ENCODE measurements at places on chromosomes 2 and 18.

DNA sequence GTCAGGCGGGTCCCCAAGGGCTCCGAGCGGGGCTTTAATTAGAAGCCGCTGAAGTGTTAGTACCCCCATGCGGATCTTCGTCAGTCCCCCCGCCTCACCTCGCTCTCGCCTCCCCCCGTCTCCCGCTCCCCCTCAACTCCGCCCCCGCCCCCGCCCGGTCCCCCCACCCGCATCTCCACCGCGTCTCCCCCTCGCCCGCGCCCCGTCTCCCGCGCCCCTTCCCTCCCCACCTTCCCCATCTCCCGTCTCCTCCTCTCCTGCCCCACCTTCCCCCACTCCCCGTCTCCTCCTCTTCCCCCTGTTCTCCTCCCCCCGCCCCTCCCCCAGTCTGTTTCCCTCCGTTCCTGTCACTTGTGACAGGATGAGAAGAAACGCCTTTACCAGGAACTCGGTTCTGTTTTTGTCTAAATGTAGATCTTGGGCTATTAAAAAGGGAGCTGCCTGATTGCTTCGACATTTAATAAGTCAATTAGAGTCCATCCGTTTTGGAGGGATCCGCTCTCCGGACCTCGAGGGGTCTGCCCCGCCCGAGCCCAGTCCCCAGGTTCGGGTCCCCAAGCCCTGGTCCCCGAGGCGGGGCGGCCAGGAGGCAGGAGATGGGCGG lies 969 bp upstream of the ALKAL2 start:
- H3K36me3 ChIP-seq = no peaks in the 10 kb centered on the region
- H3K4me3 ChIP-seq = peak overlapping the region; percentile 54
- H3K27ac ChIP-seq = no peak overlapping the region
- peaks cover 79% of the 10 kb centered on the region for H3K27me3 ChIP-seq

GRCh38 chr2:393711-394696 lies 106.1 kb upstream of the ALKAL2 start:
- no peaks in the 10 kb centered on the region for H3K36me3 ChIP-seq
- H3K4me1 ChIP-seq = peaks cover 63% of the 10 kb centered on the region
- DNase-seq = no peak
- peak overlapping the region; percentile 57 for H3K27ac ChIP-seq
- peaks cover 3% of the 10 kb centered on the region for H3K27me3 ChIP-seq

DNA sequence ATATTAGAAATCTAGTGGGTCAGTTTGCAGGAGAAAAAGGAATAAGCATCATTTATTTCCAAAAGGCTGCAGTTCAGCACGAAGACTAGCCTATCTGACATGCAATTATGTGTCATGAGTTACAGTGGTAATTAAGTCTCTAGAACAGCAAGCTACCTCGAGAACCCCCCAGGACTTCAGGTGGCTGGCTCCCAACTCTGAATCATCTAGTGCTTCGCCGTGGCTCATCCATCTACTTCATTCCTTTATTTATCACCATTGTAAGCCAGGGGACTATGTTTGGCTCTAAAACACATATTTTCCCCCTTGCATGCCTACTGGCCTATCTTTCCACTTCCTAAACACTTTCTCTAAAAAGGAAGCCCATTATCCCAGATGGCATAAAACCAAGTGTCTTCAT lies 121.6 kb downstream of the TXNL1 start:
- H3K4me3 ChIP-seq = no peak overlapping the region
- H3K36me3 ChIP-seq = no peaks in the 10 kb centered on the region
- peaks cover 30% of the 10 kb centered on the region for H3K4me1 ChIP-seq
- DNase-seq = no peak
- peak overlapping the region; percentile 31 for H3K27ac ChIP-seq

DNA sequence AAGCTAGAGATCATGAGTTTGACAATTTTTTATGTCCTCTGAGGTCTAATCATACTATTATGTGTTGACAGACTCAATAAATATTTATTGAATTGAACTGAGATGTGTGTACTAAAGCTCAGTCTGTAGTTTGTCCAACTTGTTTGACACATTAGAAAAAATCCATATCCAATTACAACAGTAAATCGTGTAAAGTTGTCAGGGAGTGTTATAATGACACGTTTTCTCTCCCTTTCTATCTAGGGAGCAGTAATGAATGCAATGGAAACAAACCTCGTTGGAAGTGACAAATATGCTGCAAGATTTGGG lies 28.4 kb downstream of the ITGA4 start:
- H3K4me1 ChIP-seq = no peaks in the 10 kb centered on the region
- peaks cover 3% of the 10 kb centered on the region for H3K27me3 ChIP-seq
- no peak overlapping the region for H3K4me3 ChIP-seq
- H3K27ac ChIP-seq = no peak overlapping the region
- DNase-seq = no peak

- H3K27ac ChIP-seq = no peak overlapping the region
- H3K4me1 ChIP-seq = peaks cover 12% of the 10 kb centered on the region
- H3K4me3 ChIP-seq = no peak overlapping the region
- no peaks in the 10 kb centered on the region for H3K36me3 ChIP-seq
- no peaks in the 10 kb centered on the region for H3K27me3 ChIP-seq
- no peak for DNase-seq
Observed at GRCh38 chr18:27411911-27412310, 226.8 kb upstream of the CHST9 start.

DNA sequence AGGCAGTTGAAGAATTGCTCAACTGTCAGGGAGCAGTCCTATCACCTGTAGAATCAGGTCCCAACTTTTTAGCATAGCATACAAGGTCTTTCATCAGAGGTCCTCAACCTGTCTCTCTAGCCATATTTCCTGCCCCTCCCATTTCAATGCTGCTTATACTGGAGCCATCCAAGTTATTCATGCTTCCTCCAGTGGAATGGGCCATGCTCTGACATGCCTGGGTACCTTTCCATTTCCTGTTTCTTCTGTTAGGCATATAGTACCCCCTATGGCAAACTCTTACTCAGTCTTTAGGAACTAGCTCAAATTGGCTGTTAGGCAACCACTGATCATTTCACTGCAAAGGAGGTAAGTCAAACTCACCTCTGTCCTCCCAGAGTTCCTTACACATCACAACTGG lies 51.0 kb upstream of the ABCA12 start:
- DNase-seq = no peak
- H3K4me1 ChIP-seq = no peaks in the 10 kb centered on the region
- H3K27me3 ChIP-seq = peaks cover 4% of the 10 kb centered on the region
- no peak overlapping the region for H3K4me3 ChIP-seq
